ENCODE measurements at places on chromosomes 12 and 14. TPM values are rescaled to one million over a fixed set of nuclear protein-coding genes. Genes with fewer than 3 reads are reported as not detected.

- H3K27ac ChIP-seq = no peak overlapping the region
- peaks cover 2% of the 10 kb centered on the region for H3K36me3 ChIP-seq
- no peak overlapping the region for H3K4me3 ChIP-seq
- no peaks in the 10 kb centered on the region for H3K27me3 ChIP-seq
- H3K4me1 ChIP-seq = no peaks in the 10 kb centered on the region
Observed at GRCh38 chr12:68769941-68770340, 24.0 kb downstream of the SLC35E3 start.

- H3K4me1 ChIP-seq = no peaks in the 10 kb centered on the region
- no peaks in the 10 kb centered on the region for H3K27me3 ChIP-seq
- H3K27ac ChIP-seq = no peak overlapping the region
- H3K4me3 ChIP-seq = no peak overlapping the region
- H3K36me3 ChIP-seq = no peaks in the 10 kb centered on the region
- peak; percentile 58 for DNase-seq
Observed at GRCh38 chr14:81990312-81990761, 456.7 kb upstream of the SEL1L start.

DNA sequence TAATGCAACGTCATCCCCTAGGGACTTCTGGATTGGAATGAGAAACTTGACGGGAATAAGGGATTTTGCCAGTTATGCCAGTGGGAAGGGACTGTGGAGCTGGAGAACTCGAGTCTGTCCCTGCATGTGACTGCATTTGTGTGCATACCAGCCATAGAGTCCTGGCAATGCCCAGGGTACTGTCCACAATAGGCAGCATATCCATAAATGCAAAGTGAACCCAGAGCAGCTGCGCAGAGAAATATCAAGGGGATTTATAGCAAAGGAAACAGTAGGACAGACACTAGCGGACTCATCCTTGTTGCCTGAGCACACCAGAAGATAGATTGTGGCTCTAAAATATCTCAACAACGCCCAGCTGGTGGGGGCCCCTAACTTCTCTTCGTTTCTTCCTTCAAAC is 247.1 kb upstream of the SRRM4 start:
- H3K4me1 ChIP-seq = no peaks in the 10 kb centered on the region
- no peak for DNase-seq
- no peak overlapping the region for H3K4me3 ChIP-seq

GRCh38 chr14:68401317-68401716 is 391.6 kb downstream of the ZFP36L1 start:
- DNase-seq = no peak
- H3K36me3 ChIP-seq = no peaks in the 10 kb centered on the region
- H3K4me3 ChIP-seq = no peak overlapping the region
- H3K27me3 ChIP-seq = no peaks in the 10 kb centered on the region
- no peaks in the 10 kb centered on the region for H3K4me1 ChIP-seq
- no peak overlapping the region for H3K27ac ChIP-seq

GRCh38 chr12:56206452-56207166 is 15.1 kb downstream of the RNF41 start:
- H3K4me1 ChIP-seq = no peaks in the 10 kb centered on the region
- no peaks in the 10 kb centered on the region for H3K27me3 ChIP-seq
- H3K36me3 ChIP-seq = peaks cover 8% of the 10 kb centered on the region
- peak; percentile 70 for DNase-seq

DNA sequence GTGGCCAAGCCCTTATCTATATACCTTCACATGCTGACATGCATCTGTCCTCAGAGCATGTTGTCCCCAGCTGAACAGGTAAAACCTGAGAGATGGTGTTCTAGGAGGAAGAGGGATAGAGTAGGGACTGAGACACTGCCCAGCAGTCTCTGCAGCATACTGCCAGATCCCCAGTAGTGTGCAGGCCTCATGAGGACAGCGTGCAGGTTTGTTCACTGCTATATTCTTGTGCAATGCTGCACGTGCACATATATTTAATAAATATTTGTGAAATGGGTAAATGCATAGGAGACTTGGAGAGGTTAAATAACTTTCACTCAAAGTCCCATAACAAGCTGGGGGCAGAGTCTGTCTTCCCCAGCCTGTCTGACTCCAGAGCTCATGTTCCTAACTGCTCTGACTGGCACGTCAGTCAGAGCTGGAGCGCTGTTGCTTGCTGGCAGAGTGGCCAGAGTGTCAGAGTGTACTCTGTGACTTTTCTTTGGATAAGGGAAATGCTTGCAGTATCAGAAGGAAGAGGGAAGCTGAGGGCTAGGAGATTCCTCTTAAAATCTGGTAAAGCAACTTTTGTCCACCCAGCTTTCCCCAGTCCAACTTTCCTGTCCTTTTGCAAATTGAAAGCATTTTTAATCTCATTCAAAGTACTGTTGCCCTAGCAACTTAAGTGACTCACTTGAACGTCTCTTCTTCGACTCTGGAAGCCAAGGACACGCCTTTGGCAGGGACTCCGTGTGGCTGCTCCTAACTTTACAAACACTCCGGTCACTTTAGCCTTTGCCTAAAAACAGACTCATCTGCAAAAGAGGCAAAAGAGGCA is 14.9 kb upstream of the POLR3B start:
- no peak for DNase-seq
- no peak overlapping the region for H3K4me3 ChIP-seq
- no peaks in the 10 kb centered on the region for H3K36me3 ChIP-seq
- H3K27ac ChIP-seq = peak overlapping the region; percentile 50
- H3K27me3 ChIP-seq = no peaks in the 10 kb centered on the region

DNA sequence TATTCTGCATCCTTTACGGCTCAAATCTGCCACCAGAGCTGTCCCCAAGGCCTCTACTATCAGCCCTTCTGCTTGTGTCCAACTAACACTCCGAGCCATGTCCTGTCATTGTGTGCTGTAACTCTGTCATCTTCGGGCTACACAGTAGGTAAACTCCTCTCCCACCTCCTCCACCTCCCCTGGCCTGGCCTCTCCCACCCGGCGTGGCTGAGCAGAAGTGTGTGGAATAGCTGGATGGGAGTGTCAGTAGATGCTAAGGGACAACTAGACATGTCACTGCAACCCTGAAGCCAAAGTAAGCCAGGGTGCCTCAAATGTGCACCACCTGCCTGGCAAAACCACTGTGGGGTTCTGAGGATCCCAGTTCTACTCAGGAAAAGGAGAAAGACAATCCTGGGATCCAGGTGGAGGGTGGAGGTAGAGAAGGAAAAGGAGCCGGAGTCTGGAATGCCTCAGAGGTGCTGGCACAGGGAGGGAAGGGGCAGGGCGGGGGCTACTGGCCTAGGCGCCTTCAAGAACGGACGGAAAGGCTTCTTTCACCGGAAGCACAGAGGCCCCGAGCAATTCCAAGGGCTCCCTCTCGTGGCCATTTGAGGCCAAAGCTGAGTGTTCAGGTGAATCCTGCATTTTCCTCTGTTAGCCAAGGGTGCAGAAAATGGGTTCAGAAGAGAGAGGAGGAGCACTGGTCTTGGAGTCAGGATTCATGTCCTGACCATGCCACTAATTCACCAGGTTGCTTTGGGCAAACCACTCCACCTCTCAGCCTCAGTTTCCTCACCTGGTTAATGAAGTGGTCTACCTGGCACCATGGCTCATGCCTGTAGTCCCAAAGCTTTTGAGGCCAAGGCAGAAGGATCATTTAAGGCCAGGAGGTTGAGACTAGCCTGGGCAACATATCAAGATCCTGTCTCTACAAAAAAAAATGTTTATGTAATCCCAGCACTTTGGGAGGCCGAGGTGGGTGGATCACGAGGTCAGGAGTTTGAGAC is 20.5 kb upstream of the FAM181A start:
- H3K36me3 ChIP-seq = no peaks in the 10 kb centered on the region
- peak; percentile 59 for DNase-seq
- H3K27me3 ChIP-seq = no peaks in the 10 kb centered on the region

The PPM1H gene
- 5.7 TPM for total RNA-seq

DNA sequence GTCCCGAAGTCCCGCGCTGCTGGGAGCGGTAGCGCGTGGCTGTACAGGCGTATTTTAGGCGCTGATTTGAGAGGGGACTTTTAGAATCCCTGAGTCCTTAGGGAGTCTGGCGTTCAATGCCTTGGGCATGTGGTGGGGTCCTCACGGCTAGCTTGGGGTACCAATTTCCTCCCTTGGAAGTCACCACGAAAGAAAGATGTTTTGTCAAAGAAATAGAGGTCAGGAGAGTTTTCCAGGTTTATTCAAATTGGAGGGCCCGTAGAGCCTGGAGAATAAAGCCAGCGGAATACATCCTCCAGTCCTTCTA is 63.9 kb downstream of the KLHL28 start:
- peak overlapping the region; percentile 79 for H3K4me3 ChIP-seq
- H3K27me3 ChIP-seq = no peaks in the 10 kb centered on the region
- H3K27ac ChIP-seq = peak overlapping the region; percentile 90

DNA sequence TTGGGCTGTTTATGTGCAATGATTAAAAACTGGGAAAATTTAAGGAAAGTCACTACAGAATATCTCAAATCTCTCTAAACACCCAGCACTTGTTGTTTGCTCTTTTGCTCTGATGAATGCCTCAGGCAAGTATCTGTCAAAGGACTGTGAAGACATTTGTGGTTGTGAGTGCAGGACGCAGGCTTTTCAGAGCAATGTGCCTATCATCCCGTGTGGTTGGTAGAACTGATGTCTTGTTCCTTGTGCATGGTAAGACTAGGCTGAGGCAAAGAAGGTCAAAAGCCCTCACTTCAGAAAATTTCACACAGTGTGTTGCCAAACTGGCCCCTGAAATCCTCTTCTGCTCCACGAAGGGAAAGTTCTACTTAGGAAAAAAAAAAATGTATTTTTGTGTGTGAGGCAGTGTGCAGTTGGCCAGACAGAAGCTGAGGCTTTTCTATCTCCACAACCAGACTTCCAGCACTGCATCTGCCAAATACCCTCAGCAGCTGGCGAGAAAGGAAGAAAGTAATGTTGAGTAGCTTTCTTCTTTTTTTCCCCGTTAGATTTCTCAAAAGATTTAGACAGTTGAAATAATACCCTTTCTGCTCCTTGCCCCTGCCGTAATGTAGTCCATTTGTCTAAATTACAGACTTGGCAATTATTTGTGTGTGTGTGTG is 1103.1 kb downstream of the VRK1 start:
- H3K4me3 ChIP-seq = no peak overlapping the region
- no peak for DNase-seq
- H3K27me3 ChIP-seq = no peaks in the 10 kb centered on the region
- no peak overlapping the region for H3K27ac ChIP-seq

GRCh38 chr12:68479261-68479895 is 131.3 kb upstream of the RAP1B start:
- no peak for DNase-seq
- H3K4me1 ChIP-seq = no peaks in the 10 kb centered on the region
- no peaks in the 10 kb centered on the region for H3K27me3 ChIP-seq
- H3K4me3 ChIP-seq = no peak overlapping the region
- H3K36me3 ChIP-seq = no peaks in the 10 kb centered on the region

DNA sequence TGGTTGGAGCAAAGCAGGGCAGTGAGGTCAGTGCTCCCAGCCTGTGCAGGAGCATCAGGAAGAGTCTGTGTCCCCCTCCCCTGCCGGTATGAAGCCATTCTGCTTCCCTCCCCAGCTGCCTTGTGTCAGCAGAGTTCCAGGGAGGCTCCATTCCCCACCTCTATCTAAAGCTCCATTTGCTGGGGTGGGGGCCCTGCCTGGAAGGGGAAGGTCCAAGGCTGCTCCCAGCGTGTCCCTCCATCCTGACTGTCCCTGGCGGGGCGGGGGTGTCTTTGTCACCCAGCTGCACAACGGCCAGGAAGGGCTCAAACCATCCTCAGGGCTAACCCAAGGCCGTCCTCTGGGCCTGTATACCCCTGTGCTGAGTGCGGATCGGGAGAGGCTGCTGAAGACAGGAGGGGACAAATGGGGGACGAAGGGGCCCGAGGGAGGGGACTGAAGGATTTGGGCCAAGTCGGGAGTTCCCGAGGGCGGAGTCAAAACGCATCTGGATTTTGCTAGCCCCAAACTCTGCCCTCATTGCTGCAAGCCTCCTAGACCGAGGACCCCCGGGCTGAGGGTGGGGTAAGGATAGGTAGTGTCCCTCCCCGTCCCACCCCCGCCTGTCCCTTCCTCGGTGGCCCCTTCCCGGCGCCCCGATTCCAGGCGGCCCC is 748 bp upstream of the ACVRL1 start:
- no peaks in the 10 kb centered on the region for H3K36me3 ChIP-seq
- H3K27me3 ChIP-seq = no peaks in the 10 kb centered on the region

- DNase-seq = no peak
- peaks cover 17% of the 10 kb centered on the region for H3K4me1 ChIP-seq
- H3K27ac ChIP-seq = no peak overlapping the region
- H3K36me3 ChIP-seq = no peaks in the 10 kb centered on the region
Observed at GRCh38 chr12:79886917-79887519, 47.9 kb downstream of the PPP1R12A start.

The BICD1 gene
- total RNA-seq = 3.4 TPM

DNA sequence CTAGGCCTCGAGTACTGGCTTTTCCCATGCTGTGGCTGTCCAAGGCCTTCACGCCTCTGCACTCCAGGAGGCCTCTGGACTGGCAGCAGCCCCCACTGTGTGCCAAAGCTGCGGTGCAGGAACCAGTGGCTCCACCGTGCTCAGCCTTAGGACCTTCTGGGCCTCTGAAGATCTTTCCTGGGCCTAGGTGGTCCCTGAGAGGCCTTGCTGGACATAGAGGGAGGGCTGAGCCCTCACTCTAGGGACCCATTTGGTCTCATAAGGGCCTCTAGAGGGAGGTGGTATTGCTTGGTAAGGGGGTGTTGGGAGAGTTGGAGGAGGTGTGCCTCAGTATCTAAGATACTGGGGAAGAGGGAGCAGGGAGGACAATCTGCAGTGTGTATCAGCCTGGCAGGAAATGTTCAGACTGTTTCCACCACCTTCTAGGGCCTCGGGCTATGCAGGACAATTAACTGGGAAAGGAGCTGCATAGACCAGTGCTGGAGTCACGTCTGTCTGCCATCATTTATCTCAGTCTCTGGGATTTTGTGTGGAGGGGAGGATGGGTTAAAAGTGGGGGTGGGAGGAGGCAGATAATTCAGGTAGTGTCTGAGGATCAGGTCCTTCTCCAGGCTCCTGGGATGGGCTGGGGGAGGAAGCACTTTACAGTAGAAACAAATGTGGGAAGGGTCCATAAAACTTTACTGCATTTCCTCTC is 2.9 kb downstream of the HOXC5 start:
- H3K27me3 ChIP-seq = peaks cover 8% of the 10 kb centered on the region
- no peak for DNase-seq
- no peak overlapping the region for H3K4me3 ChIP-seq
- no peaks in the 10 kb centered on the region for H3K4me1 ChIP-seq
- no peak overlapping the region for H3K27ac ChIP-seq

DNA sequence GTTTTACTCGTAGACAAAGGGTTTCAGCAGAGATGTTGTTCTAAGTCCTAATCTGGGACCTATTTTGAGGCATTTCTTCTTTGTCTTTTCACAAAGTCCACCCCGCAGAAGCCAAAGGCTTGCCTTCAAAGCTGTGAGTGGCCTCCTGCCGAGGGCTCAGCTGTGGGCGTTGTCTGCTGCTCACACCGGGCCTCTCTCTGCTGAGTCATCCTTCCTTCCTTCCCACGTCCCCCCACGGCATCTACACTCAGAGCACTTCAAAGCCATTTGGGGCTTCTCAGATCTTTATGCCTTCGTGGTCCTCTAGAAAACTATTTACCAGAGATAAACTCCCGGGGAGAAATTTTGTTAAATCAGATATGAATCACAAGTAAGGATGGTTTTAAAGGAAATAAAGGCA is 115.9 kb upstream of the TMPO start:
- peaks cover 5% of the 10 kb centered on the region for H3K4me1 ChIP-seq
- DNase-seq = no peak
- H3K4me3 ChIP-seq = no peak overlapping the region
- H3K36me3 ChIP-seq = no peaks in the 10 kb centered on the region
- no peak overlapping the region for H3K27ac ChIP-seq

The ANKS1B gene
- total RNA-seq = 0.67 TPM

- no peak for DNase-seq
- no peaks in the 10 kb centered on the region for H3K4me1 ChIP-seq
- H3K27me3 ChIP-seq = no peaks in the 10 kb centered on the region
Observed at GRCh38 chr12:126157575-126157966, 1092.3 kb downstream of the AACS start.

The PARP11 gene
- 7.1 TPM for total RNA-seq

The SPIC gene
- 2.3 TPM for total RNA-seq

GRCh38 chr12:53333845-53334244 is 2.3 kb downstream of the SP7 start:
- no peaks in the 10 kb centered on the region for H3K36me3 ChIP-seq
- H3K27ac ChIP-seq = no peak overlapping the region
- H3K4me1 ChIP-seq = no peaks in the 10 kb centered on the region
